ENCODE measurements at places on chromosomes 5 and 9.
A peak's percentile ranks its signal among the peaks of the same experiment; 100 is the strongest.

DNA sequence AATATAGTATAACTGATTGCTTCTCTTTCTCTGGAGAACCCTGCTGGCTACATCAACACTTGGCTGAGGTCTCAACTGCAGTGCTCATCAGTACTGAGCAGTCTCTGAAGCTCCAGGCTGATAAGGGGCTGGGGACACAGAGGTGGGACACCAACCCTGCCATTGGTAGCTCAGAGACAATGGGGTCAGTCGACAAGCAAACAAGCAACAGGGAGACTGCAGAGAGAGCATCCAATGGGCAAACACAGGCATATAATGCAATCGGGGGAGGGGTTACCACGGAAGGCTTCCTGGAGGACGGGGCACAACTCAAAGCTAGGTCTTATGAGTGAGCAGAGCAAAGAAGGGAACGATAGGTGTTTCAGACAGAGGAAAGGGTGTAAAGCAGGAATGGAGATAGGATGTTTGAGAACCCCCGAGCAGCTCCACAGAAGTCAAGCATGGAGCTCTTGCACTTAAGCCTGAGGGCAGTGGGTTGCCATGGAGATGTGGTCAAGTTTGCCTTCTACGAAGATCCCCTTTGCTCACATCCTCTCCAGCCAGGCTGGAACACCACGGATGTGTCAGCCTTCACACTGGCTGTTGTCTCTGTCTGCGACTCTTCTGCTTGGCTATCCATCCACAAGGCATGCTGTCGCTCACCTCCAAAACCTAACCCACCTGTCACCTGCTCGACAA, 21.5 kb upstream of the AKNA start:
- peak; percentile 94 for DNase-seq

GRCh38 chr5:148408092-148408491, 24.3 kb downstream of the FBXO38 start:
- no peak for DNase-seq

DNA sequence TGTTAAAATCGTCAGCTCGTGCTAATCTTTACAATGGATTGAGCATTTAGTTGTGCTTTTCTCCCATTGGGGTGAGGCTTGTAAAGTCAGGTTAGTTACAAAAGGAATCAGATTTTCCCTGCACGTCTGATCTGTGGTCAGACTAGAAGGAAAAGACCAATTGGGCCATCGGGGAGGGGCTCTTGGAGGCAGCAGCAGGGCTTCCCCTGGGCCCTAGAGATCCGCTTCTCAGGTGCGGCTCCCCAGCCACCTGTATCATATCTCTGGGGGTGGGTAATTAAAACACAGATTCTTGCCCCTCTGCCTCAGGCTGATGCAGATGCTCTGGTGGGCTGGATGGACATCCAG, 200.3 kb downstream of the HSPA4 start:
- no peak for DNase-seq

DNA sequence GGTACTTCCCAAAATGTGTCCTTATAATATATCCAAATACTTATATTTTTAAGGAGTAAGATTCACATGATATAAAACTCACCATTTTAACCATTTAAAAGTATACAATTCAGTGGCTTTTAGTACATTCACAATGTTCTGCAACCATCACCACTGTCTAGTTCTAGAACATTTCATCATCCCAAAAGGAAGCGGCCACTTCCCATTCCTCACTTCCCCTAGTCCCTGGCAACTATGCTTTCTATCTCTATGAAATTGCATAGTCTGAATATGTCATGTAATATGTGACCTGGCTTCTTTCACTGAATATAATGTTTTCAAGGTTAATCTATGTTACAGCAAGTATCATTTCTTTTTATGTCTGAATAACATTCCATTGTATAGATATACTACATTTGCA, 615.1 kb upstream of the SGCD start:
- DNase-seq, result peak; percentile 57

GRCh38 chr5:116492016-116492623, 82.5 kb downstream of the SEMA6A start:
- DNase-seq, result peak; percentile 95

DNA sequence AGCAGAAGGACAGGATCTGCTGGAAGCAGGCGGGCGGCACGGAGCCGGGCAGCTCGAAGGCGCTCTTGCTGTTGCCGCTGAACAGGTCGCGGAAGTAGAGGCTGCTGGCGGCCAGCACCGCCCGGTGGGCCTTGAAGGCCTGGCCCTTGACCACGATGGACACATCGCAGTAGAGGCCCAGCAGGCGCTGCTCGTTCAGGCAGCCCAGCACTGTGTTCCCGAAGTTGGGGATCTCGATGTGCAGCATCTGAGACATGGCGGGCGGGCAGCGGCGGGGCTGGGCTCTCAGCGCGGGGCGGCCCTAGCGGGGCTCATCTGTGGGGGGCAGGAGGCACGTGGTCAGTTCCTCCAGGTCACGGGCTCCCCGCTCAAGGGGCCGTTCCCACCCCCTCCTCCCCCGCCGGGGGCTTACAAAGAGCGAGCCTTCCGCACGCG, 44.8 kb downstream of the NACC2 start:
- no peak for DNase-seq

DNA sequence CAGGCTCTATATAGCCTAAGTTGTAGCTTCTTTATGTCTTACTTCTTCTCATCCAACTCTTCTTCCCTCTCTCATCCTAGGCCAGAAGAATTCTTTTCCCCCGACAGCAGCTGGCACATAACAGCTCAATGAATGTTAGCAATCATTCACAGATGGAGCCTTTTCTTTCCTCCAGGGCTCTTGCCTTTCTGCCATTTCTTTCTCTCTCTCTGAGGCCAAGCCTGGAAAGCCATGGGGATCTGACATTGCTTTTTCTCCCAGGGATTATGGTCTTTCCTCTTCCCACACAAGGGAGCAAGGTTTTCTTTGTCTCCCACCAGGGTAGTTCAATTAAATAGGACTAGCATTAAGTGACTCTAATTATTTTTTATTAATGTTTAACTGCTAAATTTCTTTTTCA, 20.5 kb downstream of the SMIM15 start:
- DNase-seq, result no peak

- DNase-seq, result peak; percentile 81
Observed at GRCh38 chr9:89640361-89640760, 35.5 kb downstream of the GADD45G start.

- no peak for DNase-seq
Observed at GRCh38 chr9:4938496-4938895, 46.6 kb upstream of the JAK2 start.
